ENCODE measurements at places on chromosomes 1 and 21. TPM values are rescaled to one million over a fixed set of nuclear protein-coding genes. Genes with fewer than 3 reads are reported as not detected.

Gene ACBD6
- 36.7 TPM for polyA plus RNA-seq

Gene BARHL2
- not detected for polyA plus RNA-seq

Gene PRAMEF33
- polyA plus RNA-seq, result not detected

Gene S100A10
- polyA plus RNA-seq, result 246 TPM

Gene EDN2
- 0.44 TPM for polyA plus RNA-seq

Gene CCDC185
- polyA plus RNA-seq, result not detected

Gene KRTAP24-1
- not detected for polyA plus RNA-seq

Gene TDRD5
- 0.13 TPM for polyA plus RNA-seq
